ENCODE measurements at places on chromosomes 1 and 21.

DNA sequence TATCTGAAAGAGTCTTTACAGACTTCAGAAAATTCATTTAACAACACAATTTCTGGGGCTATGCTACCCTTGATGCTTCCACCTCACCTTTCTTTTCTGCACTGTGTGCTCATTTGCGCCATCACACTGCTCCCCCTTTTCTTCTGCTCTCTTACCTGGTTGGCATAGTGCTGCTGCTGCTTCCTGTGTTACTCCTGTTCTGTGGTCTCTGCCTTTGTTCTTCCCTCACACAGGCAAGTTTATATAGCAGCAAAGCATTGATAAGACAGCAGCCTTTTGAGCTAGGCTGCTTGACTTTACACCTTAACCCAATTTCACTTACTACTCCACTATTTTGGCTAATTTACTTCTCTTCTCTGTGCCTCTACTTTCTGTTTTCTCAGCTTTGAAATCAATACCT, 18.3 kb downstream of the SGIP1 start:
- DNase-seq = no peak

- DNase-seq = no peak
Observed at GRCh38 chr21:41762753-41763152, 4.1 kb downstream of the RIPK4 start.

DNA sequence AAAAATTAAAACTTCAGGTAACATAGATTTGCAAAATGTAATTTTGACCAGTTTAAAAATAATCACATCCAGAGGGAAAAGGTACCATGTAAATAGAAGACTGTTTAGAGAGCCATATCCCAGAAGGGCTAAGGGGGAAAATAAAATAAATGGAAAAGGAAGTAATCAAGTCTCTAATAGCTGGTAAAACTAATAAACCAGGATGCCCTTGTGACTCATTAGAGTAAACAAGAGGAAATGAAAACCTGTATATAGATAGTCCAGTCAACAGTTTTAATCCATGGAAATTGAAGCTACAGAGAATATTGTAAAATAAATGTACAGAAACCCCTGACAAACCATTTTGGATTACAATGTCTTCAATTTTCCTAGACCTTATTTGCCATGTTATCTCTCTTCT, 698.0 kb upstream of the RGS18 start:
- no peak for DNase-seq

- DNase-seq = no peak
Observed at GRCh38 chr1:159803956-159804689, 2.0 kb downstream of the FCRL6 start.

- DNase-seq = no peak
Observed at GRCh38 chr1:198876371-198876871, 237.6 kb downstream of the PTPRC start.

GRCh38 chr1:15053153-15053552, 100.4 kb upstream of the TMEM51 start:
- no peak for DNase-seq

GRCh38 chr1:94755675-94756074, 64.5 kb upstream of the SLC44A3 start:
- peak; percentile 90 for DNase-seq

DNA sequence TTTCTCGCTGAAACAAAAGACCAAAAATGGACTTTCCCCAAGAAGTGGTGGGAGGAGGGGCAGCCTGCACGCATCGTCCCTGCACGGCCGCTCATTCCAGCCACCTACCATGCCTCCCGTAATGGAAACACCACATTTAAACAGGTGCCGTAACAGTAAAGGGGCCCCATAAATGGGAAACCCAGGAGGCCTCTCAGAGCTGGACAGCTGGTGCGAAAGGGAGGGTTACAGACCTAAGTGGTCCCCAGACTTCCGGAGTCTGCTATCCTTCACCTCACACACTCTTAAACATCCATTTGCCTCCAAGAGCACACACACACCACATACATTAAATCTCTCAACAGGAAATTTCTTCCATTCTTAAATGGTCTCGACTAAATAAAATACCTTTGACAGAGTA, 120.7 kb upstream of the SOD1 start:
- DNase-seq = no peak

DNA sequence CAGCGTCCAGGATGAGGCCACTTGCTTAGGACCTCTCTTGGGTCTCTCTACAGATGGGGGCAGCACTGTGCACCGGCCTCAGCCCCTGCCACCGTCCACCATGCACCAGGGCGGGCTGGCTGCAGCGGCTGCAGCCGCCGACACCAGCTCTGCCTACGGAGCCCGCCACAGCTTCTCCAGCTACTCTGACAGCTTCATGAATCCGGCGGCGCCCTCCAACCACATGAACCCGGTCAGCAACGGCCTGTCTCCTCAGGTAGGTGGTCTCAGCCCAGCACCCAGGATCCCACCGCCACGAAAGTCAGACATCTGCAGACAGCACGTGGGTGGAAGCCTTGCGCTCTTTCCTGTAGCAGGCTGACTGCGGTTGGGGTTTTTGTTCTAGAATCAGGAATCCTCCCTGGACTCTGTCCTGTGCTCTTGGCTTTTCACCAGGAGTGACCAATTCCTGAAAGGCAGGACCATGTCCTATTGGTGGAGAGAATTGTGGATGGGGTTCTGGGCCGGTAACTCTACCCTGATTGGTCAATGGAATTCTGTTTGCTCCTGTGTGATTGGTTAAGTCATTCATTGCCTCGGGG, 72.5 kb downstream of the PAX7 start:
- DNase-seq = no peak

DNA sequence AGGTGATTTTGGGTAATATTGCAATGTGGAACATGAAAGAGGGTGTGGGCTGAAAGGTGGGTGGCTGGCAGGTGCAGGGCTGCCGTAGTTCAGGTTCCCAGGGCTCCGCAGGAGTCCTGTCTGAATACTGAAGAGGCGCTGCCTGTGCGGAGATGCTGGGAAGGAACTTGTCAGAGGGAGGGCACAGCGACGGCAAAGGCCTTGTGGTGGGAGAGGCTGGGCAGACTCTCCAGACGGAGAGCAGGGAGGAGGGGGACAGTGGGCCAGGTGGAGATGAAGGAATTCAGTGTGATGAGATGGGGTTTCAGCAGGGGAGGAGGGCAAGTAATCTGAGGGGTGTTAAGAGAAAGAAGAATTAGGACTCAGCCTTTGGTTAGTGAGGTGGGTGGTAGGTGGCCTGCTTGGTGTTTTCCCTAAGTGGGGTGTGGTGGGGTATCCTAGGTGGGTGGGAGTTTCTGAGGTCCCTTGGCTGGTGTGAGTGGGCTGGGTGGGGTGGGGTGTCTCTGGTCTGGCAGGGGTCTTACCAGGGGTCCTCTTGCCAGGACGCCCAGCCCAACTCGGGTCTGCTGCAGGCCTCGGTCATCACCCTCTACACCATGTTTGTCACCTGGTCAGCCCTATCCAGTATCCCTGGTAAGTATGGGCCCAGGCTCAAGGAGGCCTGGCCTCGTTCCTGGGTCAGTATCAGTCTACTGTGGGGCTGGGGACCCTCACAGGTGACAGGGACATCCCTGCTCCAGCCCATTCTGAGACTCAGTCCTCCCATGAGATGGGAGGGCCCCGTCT, 15.6 kb downstream of the SERINC2 start:
- DNase-seq = no peak

DNA sequence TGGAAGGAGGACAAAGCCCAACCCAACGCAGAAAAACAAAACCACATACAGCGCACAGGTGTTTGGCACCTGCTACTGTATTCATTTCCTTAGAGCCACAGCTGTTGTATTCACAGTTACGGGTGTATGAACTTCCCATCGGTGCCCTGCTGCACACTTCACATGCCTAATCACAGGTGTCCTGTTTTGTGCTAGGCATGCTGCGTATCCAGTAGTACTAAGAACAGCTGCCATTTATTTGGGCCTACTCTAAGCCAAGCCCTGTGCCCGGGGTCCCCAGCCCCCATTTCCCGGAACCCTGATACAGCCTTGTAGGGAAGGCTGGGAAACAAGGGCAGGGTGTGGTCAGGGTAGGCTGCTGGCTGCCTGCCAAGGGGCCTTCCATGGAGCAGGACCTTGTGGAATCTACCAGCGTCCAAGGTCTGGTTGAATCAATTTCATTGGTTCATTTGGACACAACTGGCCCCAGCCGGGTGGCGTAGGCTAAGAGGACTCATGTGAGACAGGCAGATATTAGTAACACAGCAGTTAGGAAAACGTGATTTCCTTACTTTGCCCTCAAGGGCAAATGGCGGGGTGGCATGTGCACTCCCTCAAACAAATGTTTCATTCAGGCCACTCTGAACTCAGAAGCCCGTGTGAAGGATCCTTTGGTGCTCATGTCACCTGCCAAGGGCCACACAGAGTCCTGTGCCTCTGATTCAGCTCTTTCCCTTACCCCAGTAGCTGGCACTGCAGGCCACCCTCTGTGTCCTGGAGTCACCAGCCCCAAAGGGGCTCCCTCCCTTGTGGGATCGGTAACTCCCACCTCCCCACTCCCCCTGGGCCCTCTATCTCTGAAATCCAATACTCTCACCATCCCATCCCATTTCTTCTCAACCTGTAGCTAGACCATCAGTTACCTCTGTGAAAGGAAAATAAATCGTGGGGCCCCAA, 986 bp upstream of the RNF186 start:
- DNase-seq = no peak

GRCh38 chr1:92277105-92277723, 21.6 kb downstream of the GLMN start:
- DNase-seq = peak; percentile 14
